ENCODE measurements at places on chromosomes 12 and 14.

DNA sequence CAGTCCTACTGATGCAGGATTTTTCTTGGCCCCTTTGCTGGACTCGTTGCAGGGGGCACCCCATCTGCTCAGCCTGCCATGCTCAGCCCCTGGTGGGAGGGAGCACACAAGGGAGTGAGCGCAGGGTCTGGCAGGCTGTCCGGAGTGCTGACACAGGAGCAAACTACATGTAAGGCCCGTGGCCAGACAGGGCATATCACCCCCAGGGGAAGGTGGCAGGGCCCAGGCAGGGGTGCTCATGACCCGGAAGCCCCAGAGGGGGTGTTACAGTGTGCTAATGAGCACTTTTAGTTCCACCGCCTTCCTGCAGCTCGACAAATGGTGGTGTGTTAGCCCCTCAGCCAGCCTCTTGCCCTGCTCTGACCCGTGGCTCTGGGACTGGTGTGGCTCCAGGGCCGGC lies 645.6 kb upstream of the TMEM132C start:
- DNase-seq = no peak

DNA sequence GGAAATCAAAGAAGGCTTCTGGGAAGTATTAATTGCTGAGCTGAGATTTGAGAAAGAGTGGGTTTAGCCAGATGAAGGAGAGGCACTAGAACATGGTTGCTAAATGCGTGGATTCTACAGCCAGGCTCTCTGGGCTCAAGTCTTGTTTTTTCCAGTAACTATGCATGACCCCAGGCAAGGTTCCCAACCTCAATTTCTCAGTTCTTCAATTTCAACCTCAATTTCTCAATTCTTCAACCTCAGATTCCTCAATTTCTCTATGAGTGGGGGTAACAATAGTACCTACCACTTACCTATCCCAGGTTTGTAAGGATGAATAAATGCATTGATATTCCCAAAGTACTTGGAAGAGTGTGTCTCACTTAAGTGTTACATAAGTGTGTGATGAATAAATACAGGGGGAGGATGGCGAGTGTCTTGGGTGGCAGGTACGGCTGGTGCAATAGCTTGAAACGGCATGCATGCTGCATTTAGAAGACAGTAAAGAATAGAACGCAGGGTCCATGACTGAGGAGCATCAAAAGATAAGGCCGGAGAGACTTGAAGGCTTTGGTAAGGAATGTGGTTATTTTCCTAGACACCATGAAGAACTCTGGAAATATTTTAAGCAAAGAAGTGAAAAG lies 149.1 kb upstream of the ATP2B1 start:
- no peak for DNase-seq

GRCh38 chr12:47718531-47718930 lies 6.8 kb downstream of the ENDOU start:
- no peak for DNase-seq

GRCh38 chr12:7142056-7142644 lies 12.0 kb downstream of the CLSTN3 start:
- peak; percentile 46 for DNase-seq

GRCh38 chr14:94180655-94181271 lies 6.6 kb downstream of the PPP4R4 start:
- no peak for DNase-seq

DNA sequence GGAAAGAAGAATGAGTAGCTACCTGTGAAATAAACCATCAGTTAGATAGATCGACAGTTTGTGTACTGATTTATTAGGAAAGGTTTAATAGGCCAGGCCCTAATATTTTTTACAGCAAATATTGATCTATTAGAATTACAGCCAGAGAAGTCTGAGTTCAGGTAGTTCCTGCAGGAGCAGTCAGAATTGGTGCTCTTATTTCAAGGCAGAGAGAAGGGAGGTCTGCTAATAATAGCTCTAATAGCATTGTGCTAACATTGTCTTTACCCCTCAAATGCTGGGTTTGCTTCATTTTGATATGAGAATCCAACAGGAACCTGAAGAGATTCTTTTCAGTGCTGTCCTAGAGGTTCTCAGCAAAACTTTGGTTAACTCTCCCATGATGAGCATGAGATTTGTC lies 343.8 kb upstream of the NAV3 start:
- no peak for DNase-seq

GRCh38 chr14:92924247-92924646 lies 1.3 kb downstream of the CHGA start:
- DNase-seq = no peak

DNA sequence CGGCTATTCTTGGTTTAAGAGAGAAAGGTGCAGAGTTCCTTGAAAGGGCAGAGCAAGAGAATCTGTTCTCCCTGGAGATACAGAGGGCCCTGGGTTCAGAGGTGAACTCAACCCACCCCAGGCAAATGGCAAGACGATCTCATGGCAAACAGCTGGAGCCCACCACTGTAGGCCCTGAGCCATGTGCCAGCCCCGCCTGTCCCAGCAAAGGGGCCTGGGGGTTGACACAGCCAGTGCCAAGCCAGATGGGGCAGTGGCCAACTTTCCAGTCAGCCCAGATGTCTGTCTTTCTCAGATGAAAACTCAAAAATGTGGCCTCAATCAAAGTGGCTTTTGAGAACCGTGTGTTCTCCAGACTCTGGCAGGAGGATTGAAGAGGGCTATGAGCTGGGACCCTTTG lies 51.8 kb downstream of the ISCA2 start:
- DNase-seq = no peak

DNA sequence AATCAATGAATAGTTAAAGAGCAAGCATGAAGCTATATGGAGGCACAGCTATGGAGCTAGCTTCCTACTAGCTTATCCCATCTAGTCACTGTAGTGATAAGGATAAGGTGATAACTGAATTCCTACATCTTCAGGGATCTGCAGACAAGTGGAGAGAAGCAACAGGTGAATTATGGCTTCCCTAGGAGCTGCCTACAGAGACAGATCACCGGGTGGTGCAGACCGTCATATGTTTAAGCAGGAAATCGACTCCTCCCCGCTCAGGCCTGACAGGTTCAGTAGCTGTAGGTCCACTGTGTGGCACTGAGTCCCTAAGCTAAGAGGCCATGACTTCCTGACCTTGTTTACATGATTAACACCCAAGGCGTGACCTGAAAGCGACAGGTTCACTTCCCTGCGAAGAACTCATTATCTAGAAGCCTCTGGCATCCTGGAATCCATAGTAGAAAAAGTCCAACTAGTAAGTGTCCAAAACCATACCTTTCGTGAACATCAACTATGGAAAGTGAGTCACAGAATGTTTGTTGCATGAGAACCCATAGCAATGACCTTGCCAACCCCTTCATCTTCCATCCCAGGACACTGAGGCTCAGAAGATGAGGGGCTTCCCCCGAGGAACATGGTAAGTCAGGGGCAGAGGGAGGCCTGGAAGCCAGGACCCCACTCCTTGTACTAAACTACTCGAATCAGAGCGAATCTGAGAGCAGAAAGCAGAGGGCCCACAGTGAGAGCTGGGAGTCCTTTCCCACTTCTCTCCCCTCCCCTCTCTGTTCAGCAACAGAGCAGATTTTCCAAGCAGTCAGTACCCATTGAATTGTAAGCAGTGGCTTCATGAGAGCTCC lies 75.4 kb upstream of the CCND2 start:
- DNase-seq = no peak
